ENCODE measurements at places on chromosomes 13 and 19.

DNA sequence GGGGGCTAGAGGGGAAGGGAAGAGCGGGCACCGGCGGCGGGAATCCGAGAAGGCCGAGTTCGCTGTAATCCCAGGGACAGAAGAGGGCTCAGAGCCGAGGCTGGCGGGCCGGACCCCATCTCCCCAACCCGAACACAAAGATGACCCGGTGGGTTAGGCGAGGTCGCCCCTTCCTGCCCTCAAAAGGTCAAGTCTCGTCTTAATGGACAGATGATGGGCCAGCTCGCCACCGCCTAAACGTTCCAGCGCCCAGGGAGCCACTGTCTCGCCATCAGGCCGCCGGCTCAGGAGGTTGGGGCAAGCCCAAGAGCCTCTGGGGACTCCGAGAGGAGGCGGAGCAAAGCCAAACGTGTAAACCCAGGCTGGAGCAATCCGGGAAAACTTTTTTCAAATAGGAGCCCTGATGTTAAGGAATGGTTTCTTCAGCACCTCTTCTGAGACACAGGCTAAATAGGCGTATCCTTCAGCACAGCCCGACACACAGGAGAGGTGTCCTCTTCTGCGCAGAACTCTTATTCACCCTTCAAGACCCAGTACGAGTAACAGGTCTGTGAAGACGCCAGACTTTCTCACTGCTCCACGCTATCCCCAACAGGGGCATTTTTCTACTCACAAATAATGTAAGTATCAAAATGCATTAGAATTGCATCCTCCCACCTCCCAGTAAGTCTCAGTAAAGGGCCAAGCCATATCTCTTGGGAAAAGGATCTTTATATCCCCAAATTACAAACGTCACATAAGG lies 6.3 kb upstream of the POU4F1 start:
- no peak for DNase-seq

DNA sequence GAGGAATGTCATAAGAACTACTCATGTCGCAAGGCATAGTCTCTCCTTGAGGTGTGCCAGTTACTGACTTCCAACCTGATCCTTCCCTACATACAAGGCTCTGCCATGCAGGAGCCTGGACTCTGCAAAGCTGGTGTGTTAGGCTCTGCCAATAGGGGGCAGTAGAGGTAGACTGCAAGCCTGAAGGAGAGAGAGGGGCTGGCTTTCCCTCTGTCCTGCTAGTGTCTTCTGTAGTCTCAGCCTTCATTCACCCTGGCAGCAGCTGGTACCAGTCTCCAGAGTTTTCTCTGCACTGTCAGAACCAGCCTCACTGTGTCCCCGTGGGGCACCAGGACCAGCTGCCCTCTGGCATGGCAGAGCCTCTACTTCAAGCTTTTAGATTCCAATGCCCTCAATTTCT lies 14.5 kb downstream of the SHISA2 start:
- DNase-seq = no peak

- DNase-seq = no peak
These were observed 79.9 kb upstream of the GSX1 start for GRCh38 chr13:27712421-27712820.

GRCh38 chr13:47908197-47908902 lies 92.7 kb downstream of the SUCLA2 start:
- no peak for DNase-seq

GRCh38 chr13:98886587-98887230 lies 91.2 kb downstream of the DOCK9 start:
- no peak for DNase-seq

GRCh38 chr13:50800091-50800739 lies 43.3 kb downstream of the DLEU7 start:
- DNase-seq = no peak

DNA sequence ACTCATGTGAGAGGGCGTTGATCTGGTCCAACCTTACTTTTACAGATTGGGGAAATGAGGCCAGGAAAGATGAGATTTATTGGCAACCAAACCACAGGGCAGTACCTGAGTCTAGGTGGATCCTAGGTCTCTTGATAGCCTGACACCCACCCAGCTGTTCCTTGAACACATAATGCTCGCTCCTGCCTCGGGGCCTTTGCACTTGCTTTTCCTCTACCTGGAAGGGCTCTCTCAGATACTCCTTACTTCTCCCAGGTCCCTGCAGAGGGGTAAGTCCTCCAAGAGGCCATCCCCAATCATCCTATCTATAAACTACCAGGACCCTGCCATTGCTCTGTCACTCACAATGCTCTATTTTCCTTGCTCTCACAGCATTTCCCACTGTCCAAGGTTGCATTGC lies 7.4 kb downstream of the ZNF575 start:
- no peak for DNase-seq

GRCh38 chr13:76331943-76332712 lies 554.1 kb downstream of the KCTD12 start:
- DNase-seq = no peak

Measured in BJ (cell line).